ENCODE measurements at places on chromosomes 13 and 19.
A peak's percentile ranks its signal among the peaks of the same experiment; 100 is the strongest.

GRCh38 chr19:38951187-38951586 lies 20.4 kb downstream of the MRPS12 start:
- no peak for DNase-seq

DNA sequence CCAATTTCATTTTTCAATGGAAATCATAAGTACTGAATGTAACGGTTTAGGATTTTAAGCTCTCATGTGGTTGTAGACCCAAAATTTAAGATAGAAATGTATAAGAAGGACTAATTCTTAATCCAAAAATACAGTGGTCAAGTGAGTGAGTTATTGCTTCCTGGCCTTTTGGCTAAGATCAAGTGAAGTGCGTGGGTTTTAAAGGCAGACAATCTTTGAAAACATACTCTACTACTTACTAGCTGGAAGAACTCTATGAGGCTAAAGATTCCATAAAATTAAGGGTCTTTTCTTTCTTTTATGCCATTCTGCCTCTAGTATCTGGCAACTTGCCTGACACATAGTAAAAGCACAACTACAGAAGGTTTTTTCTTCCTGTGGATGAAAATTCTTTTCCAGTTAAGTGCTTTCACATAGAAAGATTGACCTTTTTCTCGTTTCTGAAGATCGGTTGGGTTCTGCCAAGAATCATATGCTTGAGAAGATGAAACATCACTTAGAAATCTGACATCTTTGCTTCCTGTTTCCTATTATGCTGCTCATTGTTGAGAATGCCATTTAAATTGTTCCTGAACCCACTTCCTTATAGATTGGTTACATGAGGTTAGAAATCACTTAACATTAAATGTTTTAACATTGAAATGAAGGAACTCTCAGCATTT lies 26.4 kb upstream of the SCEL start:
- peak; percentile 65 for DNase-seq

GRCh38 chr13:80334597-80335260 lies 6.2 kb downstream of the SPRY2 start:
- peak; percentile 15 for DNase-seq

GRCh38 chr19:16035601-16036297 lies 40.5 kb upstream of the TPM4 start:
- DNase-seq, result no peak

Measured in brain microvascular endothelial cell (primary cell).